ENCODE measurements at places on chromosomes 6 and 20.

- DNase-seq: peak; percentile 73
Measured at GRCh38 chr20:58169450-58169849, 59.0 kb downstream of the ANKRD60 start.

DNA sequence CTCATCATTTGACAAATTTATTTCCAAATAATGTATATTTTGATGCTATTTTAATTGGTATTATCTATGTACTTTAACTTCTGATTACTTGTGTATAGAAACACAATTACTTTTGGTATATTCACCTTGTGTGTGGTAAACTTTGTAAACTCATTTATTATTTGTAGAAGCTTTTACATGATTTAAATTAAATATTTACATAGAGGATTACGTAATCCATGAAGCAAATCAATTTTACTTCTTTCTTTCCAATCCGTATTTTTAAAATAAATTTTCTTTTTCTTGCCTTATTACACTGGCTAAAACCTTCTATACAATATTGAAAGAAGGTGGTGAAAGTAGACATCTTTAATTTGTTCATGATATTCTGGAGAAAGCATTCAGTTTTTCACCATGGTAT lies 540.2 kb downstream of the MMUT start:
- no peak for DNase-seq

- no peak for DNase-seq
Measured at GRCh38 chr6:164792666-164793065, 516.7 kb downstream of the C6orf118 start.

DNA sequence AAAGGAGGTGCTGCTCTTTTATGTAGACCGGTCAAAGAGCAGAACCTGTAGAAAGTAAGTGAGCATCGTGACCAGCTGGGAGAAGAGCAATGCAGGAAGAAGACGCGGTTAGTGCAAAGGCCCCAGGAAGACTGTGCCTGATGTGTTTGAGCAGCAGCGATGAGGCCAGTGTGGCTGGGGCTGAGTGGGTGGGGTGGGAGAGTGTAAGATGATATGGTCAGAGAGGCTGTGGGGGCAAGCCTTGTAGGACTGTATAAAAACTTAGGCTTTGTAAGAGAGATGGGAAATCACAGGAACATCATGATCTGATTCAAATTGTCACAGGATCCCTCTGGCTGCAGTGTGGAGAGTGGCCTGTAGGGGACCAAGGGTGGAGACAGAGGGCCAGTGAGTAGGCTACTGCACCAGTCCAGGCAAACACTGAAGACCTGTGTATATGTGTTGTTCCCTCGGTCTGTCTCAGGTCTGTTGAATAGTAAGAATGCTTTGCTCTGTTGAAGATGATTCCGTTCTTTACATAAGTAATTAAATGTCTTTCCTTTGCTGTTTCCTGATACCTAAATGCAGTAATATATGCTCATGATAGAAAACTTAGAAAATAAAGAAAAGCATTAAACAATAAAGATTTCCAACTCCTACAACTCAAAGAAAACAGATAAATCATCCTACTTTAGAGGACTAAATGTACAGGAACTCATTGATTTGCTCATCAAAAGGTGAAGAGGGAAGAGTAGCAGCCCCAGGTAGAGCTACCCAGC lies 23.6 kb upstream of the WFDC2 start:
- peak; percentile 15 for DNase-seq

GRCh38 chr20:34110745-34111641 lies 1.1 kb downstream of the EIF2S2 start:
- DNase-seq: peak; percentile 70

DNA sequence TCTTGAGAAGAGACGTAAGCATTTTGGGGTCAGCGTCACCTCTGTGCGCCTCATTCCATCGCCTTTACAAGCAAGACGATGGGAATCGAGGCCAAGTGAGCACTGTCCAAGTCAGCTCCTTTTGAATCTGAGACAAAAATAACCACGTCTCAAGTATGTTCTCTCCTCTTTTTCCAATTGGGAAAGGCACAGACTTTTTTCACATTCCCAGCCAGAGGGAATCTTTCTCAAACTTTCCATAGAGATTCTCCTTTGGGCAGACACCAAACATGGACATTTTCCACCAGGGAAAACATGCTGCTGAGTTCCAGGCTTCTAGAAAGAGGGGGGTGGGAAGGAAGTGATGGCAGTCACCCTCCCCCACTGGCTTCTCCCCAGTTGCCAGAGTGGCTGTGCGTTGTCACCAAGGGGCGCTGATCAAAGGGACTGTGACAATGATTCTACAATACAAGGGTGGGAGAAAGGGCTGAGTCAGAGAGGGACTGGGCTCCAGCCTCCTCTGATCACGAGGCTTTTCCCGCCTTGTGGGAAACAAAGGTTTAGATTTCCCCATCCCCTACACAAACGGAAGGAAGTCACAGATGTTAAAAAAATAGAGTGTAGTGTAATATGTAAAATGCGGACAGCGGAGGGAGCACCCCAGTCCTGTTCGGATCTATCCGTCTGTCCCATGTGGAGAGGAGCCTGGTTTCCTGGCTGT lies 281.9 kb upstream of the RNF24 start:
- DNase-seq: peak; percentile 61

DNA sequence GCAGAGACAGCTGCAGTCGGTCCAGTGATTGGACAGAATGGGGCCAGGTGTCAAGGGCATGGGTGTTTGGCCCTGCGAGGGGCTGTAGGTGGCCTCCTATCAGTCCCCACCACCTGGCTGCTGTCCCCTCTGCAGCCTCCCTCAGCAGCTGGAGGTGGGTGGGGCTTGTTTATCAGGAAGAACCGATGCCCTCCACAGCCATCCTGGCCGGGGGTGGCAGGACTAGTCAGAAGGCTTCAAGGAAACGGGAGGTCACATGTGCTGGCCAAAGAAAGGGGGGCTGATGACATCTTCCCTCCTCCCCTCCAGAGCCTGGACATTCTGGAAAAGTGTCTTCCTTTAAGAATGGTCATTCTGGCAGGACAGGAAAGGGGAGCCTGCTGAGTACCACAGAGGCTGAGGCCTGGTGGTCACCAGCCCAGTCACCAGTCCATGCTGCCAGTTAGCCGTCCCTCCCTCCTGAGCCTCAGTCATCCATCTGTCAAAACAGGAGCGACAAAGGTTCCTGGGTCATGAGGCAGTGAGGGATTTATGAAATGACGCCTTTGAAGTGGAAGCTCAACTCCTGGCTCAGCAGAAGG lies 4.1 kb downstream of the FAM210B start:
- DNase-seq: peak; percentile 36

DNA sequence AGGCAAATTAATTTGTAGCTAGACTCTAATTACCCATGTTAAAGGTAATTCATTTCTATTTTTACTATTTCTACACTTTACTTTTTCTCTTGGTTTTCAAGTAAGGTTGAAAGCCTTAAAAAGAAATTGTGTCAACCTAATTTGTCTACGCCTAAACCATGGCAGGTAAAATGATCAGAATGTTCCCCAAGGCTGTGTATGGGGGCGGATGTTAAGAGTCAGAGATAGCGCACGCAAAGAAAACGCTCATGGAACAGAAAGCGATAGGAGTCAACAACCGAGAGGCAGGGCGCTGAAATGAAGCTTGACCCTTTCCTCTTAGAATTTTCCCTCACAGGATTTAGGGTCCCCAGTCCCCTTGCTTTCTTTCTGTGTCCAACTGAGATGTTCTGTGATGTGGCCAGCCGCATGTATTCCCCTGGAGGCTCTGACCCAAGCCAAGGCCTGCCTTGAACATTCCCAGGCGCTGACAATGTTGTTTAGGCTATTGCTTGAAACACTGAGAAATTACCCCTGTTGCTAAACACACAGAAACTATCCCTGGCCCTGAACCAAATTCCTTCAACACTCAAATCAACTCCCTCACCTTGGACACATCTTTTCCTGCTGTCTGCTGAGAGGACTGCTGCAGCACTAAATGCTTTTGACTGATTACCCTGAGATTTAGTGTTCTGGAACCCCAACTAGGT lies 10.9 kb downstream of the PSMB1 start:
- DNase-seq: peak; percentile 33

GRCh38 chr6:78867020-78867369 lies 356 bp upstream of the IRAK1BP1 start:
- DNase-seq: no peak

GRCh38 chr6:136706430-136706829 lies 85.8 kb downstream of the MAP3K5 start:
- DNase-seq: no peak

DNA sequence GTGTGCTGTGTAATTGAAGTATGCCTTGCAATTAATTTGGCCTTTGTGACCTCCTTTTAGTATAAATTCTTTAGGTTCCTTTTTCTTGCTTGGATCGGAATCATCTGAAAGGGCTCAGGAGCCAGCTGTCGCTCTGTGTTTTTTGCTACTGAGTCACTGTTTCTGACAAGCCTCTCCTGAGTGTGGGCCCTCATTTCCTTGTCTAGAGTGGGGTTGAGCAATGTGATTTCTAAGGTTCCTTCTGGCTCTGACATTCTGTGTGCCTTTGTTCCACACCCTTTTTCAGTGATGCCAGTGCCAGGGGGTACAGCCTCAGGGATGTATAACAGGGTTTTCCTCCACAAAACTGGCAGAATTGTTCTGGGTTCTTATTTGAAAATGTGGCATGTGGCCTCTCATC lies 26.5 kb downstream of the DAAM2 start:
- DNase-seq: peak; percentile 12

GRCh38 chr20:3699037-3699436 lies 13.4 kb downstream of the SIGLEC1 start:
- DNase-seq: no peak

GRCh38 chr6:92847988-92848387 lies 571.4 kb downstream of the EPHA7 start:
- no peak for DNase-seq

- no peak for DNase-seq
Measured at GRCh38 chr20:40438161-40438830, 250.7 kb downstream of the MAFB start.

- no peak for DNase-seq
Measured at GRCh38 chr6:140782941-140783340, 1349.8 kb upstream of the GJE1 start.

GRCh38 chr6:168045141-168045691 lies 33.8 kb downstream of the FRMD1 start:
- DNase-seq: no peak

DNA sequence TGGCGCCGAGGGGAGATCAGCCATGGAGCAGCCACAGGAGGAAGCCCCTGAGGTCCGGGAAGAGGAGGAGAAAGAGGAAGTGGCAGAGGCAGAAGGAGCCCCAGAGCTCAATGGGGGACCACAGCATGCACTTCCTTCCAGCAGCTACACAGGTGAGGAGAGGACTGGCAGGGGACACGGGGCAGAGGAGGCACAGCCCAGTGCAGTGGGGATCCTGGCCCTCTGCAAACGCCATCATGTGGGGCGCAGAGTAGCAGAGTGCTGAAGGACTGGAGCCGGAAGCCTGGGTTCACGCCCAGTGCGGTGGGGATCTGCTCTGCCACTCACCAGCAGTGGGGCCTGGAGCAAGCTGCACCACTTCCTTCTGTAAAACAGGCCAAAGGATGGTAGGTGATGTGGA lies 41.1 kb upstream of the FANCE start:
- DNase-seq: no peak

GRCh38 chr6:153070756-153071155 lies 60.3 kb downstream of the RGS17 start:
- no peak for DNase-seq

- DNase-seq: no peak
Measured at GRCh38 chr6:52505726-52506409, 71.0 kb downstream of the TRAM2 start.

- DNase-seq: no peak
Measured at GRCh38 chr6:41200901-41201763, at the start of gene TREML2. Gene TREML2, minus strand, starts transcription at chr6:41201149. Its CDS starts 141 bp downstream, at chr6:41201008.

GRCh38 chr6:67914419-67914818 lies 720.7 kb upstream of the ADGRB3 start:
- DNase-seq: peak; percentile 8

DNA sequence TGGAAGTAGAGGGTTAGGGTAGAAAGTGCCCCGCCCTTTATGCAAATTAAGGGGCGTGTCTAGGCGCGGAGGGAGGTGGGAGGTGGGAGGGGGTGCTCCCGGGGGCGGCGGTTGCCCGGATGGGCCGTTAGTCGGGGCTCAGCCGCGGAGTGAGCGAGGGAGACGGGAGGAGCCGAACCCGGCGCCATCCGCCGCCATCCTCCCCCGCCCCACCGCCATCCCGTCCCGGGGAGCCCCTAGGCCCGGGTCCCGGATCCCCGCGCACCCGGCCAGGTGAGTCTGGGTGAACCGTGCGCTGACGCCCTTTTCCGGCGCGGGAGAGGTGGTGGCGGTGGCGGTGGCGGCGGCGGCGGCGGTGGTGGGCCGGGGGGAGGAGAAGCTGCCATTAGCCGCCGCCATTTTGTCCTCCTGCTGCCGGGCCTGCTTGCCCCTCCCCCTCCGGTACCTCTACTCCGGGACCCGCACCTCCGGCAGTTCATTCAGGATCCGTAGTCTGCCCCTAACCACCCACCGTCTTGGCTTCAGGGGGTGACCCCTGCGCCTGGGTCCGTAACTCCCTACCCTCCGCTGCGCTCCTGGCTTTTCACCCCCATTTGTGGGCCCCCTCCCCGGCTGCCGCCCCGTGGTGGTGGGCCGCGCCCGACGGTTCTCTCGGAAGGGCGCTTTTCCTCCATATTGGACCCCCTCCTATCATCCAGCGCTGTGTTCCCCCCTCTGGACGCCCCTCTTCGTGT lies at the start of gene PRRC2A:
TSS of gene PRRC2A (plus strand) at position 130 of the 734 bp plus-strand sequence. CDS start 2,075 bp downstream, outside the sequence.
- DNase-seq: no peak

- DNase-seq: no peak
Measured at GRCh38 chr6:138087593-138088325, 19.5 kb downstream of the PERP start.

- DNase-seq: no peak
Measured at GRCh38 chr6:14452567-14453527, 335.3 kb downstream of the CD83 start.

DNA sequence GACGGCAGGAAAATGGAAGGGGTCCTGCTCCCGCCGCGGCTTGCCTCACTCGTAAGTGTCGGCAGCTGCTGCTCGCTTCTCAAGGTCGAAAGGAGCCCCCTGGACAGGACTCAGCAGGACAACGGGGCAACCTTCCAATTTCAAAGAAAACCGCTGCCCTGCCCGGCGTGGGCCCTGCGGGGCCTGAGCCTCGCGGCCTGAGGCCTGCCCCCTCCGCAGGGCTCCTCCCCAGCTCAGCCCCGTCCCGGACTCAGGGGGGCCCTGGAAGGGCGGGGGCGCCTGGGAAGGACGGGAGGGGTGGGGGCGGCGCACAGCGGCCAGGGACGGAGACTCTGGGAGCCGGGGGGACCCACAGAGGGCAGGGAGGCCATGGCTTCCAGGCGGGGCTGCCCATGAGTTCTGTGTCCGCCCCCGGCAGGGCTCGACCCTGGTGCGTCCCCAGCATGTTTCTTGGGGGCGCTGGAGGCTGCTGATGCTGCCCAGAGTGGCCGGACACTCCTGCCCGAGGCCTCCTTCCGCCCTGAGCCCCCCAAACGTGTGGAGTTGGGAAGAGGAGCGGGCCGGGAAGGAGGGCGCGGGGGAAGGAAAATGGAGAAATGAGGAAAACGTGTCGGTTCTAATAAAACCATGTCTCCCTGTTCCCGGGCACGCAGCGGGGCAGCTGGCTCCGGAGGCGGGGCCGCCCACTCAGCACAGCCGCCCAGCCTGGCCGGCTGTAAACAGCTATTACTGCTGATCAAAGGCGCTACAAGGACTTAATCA lies 114.6 kb downstream of the DLL1 start:
- DNase-seq: peak; percentile 21
